ENCODE measurements at places on chromosomes 4 and X.

DNA sequence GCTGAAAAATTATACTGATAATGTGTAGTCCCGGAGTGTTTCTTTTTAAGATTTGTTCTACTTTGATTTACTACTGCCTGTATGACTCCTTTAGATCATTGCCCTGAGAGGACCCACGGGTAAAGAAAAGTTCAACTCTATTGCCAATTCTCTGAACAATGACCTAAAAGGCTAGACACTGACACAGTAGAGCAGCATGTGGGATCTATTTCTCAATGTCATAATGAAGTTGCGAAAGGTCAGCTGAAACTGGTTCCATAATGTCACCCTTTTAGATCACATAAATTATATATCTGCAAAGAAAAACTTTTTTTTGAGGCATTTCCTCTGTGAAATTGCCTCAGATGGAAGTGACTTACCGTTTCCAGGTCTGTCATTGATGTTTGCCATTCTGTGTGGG, 67.4 kb downstream of the GLRB start:
- no peak for DNase-seq

- DNase-seq, result no peak
These were observed 42.0 kb downstream of the ANXA5 start for GRCh38 chr4:121654738-121655137.

DNA sequence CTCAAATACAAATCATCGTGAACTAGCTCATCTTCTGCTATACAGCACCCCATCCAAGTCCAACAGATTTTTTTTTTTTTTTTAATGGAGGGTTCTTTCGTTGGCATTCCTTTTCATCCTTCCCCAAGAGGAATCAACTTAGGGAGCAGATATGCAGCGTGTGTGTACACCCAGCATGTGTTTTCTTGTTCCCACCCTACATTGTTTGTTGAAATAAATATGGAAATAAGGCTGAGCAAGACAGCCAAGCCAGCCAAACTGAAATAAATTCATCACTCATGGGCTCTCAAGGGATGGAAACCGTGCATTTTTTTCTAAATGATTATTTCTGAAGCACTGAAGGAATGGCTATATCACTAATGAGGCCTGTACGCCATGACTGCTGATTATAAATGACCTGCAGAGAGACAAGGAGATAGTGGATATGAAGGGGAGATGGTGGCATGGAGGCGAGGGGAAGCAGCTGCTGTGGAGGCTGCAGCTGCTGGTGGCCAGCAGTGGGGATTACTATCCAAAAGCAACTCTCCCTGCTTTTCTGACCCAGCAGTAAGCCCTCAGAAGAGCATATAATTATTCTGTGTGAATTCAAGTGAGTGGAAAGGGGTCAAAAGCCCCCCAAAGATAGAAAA, 173.9 kb downstream of the MGST2 start:
- no peak for DNase-seq

GRCh38 chrX:8090482-8090881, 80.6 kb downstream of the VCX2 start:
- no peak for DNase-seq

GRCh38 chr4:22969287-22969896, 276.7 kb downstream of the GBA3 start:
- no peak for DNase-seq

GRCh38 chr4:61886131-61886530, 686.0 kb downstream of the ADGRL3 start:
- no peak for DNase-seq

GRCh38 chrX:123525123-123525725, 207.6 kb downstream of the THOC2 start:
- DNase-seq, result no peak

DNA sequence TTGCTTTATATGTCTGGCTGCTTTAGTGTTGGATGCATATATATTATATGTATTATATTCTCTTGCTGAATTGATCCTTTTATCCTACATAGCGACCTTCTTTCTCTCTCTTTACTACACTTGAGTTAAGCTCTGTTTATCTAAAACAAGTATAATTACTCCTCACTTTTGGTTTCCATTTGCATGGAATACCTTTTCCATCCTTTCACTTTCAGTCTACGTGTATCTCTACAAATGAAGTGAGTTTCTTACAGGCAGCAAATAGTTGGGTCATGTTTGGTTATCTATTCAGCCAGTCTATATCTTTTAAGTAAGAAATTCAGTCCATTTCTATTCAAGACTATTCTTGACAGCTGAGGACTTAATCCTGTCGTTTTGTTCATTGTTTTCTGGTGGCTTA, 167.5 kb upstream of the USP38 start:
- DNase-seq, result no peak

GRCh38 chr4:5921981-5922380, 29.1 kb upstream of the CRMP1 start:
- DNase-seq, result no peak

GRCh38 chrX:37786624-37787422, 7.0 kb downstream of the CYBB start:
- no peak for DNase-seq

- DNase-seq, result no peak
These were observed 163.2 kb downstream of the SPCS3 start for GRCh38 chr4:176482972-176483371.
